Hindlimb muscle (tissue), 1 donor: ENCODE measurements at places on chromosomes 3 and 15. TPM values are rescaled to one million over a fixed set of nuclear protein-coding genes. Genes with fewer than 3 reads are reported as not detected.

GRCh38 chr3:166510382-166510781 lies 673.2 kb upstream of the BCHE start:
- no peak for DNase-seq

Gene SEMA7A
- polyA plus RNA-seq, result 5.2 TPM

DNA sequence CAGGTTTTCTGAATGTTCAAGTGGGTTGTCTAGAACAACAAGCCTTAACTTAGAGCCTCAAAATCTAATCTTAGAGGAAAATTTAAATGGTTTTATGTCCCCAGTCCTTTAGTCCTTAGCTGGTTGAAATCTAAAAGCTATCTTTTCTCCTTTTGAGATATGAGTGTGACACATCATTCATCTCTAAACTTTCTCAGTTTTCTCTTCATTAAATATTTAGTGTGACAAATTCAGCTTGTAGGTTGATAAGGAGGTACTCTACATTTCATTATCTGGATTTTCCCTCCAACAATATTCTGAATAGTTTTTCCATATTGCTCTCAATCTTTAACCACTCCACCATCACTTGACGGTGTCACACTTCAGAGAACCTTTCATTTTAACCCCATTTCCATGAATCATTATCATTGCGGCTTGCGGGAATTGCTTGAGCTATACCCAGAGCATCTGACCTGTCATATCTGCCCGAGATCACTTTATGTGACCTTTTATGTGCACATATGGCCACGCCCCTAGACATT lies 16.1 kb upstream of the ATP8B4 start:
- no peak for DNase-seq

Gene ENTPD3
- polyA plus RNA-seq, result 0.71 TPM

DNA sequence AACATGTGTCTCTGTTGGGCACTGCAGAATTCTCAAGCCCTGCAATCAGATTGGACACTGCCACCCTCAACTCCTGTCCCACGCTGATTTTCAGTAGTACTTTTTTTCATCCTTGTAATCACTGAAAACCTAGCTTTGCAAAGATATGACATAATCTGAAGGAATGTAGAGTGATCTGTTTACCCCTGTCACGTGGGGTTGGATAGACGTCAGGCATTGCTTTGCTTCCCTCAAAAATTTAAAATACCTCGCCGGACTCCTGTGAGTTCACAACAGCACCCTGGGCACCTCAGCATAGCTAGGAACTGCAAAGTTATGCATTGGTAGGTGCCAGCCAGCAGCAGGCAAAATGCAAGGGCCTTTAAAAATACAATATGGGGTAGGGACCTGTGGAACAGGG lies 71.1 kb upstream of the OXTR start:
- no peak for DNase-seq

- DNase-seq, result no peak
Measured at GRCh38 chr3:58639842-58640241, 26.7 kb downstream of the FAM3D start.

Gene PTH1R
- 10.0 TPM for polyA plus RNA-seq

- DNase-seq, result no peak
Measured at GRCh38 chr15:43930556-43930955, 103.8 kb downstream of the WDR76 start.

DNA sequence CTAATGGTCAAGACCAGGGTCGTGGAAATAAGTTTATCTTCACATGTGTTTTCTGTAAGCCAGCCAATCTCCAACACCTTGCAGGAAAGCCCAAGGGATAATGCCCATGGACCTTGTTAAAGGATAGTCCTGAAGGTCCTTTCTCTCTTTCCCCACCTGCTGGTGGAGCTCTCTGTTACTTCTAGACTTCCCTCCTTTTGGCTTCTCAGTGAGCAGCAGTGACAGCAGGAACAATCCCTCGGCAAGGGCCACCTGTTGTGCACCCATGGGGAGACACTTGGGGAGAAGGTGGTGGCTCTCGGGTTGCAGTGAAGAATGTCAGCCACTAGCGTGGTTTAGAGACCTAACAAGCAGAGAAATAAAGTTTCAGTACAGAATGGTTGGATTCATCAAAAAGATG lies 84.0 kb upstream of the OSBPL11 start:
- DNase-seq, result no peak

- DNase-seq, result no peak
Measured at GRCh38 chr3:5032844-5033243, 53.6 kb downstream of the BHLHE40 start.

- no peak for DNase-seq
Measured at GRCh38 chr3:112012205-112012992, 13.7 kb downstream of the TAGLN3 start.

Gene KCNAB1
- polyA plus RNA-seq, result 3.8 TPM

- DNase-seq, result no peak
Measured at GRCh38 chr3:149277331-149277813, 55.7 kb upstream of the CP start.

Gene ZPLD1
- not detected for polyA plus RNA-seq

DNA sequence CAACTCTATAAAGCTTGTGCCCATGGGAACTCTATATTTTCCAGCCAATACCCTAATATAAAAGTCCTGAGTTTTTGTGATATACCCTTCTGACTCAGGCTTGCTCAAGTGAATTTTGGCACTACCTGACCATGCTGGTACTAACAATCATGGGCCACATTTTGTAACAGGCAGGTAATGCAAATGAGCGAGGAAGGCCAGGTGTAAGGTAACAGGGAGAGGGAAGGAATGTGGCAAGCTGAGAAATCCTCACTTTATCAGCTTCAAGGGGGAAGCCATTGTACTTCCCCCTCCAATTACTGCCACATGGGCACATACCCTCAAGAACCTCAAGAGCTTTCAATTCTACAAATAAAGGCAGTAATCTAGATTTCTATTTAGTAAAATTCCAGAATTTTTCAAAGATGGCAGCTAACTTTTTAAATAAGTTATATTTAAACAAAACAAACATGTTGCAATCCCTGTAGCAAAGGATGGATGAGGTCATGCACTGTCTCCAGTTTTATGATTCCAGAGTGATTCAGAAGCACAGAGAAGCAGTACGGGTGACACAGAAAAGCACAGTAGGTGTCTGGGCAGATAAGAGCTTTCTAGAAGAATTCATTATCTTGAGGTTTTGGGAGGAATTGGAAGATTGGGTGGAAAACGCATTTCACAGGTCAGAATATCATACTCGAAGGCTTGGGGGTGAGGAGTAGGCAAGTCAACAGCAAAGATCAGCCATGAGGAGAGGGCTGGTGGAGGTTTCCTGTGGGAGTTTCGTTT lies 87.6 kb downstream of the FOXP1 start:
- DNase-seq, result no peak

DNA sequence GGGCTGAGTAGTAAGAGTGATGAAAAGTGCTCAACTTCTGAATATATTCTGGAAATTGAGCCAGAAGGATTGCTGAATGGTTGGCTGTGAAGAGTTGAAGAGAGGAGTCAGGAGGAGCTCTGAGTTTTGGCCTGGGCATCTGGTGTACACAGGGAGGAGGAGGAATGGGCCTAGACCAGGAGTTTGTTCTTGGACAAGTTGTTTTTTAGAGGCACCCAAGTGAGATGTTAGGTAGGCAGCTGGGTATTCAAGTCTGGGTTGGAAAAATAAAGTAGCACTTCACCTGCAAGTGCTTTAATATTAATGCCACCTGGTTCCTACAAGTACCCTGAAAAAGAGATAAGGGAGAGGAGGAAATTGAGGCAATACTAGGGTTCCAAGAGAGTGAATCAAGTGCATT lies 14.7 kb downstream of the BSN start:
- DNase-seq, result no peak

Gene MORC1
- polyA plus RNA-seq, result not detected

Gene ARNT2
- 6.2 TPM for polyA plus RNA-seq

DNA sequence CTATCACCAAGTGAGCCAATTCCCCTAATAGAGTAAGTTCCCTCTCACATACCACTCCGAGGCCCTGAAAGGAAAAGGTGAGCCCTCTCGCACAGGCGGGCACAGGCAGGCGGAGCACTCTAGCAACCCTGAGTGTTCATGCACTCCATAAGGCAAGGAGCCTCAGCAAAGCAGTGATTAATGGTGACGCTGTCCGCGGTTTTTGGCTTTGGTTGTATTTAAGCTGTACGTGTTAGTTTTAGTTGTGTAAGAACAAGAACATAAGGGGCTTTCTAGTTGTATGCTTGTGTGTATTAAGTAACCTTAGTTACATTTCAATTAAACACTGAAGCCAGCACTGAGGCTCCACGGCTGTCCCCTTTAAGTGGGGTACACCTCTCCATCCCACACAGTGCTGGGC lies 33.1 kb downstream of the KLHL25 start:
- no peak for DNase-seq
